ENCODE measurements at places on chromosomes 11 and 22.

GRCh38 chr11:60498853-60499252 lies 6.3 kb downstream of the MS4A12 start:
- DNase-seq = no peak

- no peak for DNase-seq
Measured at GRCh38 chr11:1854949-1855885, 2.3 kb downstream of the LSP1 start.

- DNase-seq = no peak
Measured at GRCh38 chr11:112537026-112537425, 276.4 kb upstream of the PLET1 start.

DNA sequence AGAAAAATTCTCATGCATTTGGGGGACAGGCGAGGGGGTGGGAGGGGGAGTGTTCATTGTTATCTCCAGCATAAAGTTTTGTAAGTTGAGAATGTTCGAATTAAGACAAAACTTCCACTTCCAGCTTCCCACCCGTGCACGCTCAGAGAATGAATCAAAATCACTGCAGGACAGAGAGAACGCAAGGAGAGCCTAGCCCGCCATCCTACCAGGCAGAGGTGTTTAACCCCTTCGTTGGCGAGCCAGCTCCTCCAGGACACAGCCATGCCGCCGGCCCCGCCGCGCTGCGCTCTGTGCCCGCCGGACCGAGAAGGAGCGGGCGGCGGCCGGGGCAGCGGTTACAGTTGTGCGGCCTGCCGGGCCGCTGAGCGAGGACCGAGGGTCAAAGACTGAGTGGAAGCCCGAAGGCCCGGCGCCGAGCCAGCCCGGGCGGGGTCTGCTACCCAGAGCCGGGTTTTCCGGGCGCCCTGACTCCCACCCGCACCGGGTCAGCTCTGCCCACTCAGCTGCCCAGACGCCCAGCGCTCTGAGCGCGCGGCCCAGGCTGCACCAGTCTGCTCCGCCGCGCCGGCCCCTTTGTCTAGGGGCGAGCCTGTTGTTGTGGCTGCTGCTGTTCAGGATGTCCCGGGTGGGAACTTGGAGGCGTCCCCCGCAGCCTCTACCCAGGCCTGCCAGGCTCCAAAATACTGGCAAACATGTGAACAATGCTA lies at the start of gene NOX4:
Gene NOX4 (minus strand): TSS at position 395 of the 710 bp plus-strand sequence. CDS start 129 bp downstream, at position 266.
- DNase-seq = no peak

DNA sequence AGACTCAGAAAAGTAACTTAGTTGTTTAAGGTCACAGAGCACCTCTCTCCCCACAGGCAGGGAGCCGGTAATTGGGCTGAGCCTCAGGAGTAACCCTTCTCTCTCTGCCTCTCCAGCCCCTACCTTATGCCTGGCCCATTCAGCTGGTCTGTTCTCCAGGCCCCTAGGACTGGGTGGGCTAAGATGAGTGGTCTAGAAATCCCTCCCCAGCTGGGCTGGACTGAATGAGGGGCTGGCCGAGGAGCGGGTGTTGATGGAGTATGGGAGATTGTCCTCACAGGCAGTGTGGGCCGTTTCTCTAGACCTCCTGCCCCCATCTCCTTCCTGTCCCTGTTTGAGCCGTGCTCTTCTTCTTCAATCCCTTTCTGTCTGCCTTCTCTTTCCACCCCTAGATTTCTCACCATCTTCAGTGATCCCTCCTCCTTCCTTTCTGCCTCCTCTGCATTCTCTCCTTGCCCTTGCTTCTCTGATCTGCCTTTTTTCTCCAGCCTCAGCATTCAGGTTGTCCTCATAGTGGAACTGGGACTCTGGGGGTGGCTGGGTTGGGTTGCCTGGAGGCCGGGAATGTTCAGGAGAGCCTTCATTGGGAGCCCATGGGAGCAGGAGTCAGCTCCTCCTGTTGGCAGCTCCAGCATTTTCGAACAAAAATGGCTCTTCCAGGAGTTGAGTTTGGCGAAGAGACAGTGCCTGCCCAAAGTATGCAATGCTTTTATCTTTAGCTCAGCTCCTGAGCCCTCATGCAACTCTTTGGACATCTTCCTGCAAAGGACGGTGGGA lies 7.6 kb downstream of the ST3GAL4 start:
- no peak for DNase-seq

DNA sequence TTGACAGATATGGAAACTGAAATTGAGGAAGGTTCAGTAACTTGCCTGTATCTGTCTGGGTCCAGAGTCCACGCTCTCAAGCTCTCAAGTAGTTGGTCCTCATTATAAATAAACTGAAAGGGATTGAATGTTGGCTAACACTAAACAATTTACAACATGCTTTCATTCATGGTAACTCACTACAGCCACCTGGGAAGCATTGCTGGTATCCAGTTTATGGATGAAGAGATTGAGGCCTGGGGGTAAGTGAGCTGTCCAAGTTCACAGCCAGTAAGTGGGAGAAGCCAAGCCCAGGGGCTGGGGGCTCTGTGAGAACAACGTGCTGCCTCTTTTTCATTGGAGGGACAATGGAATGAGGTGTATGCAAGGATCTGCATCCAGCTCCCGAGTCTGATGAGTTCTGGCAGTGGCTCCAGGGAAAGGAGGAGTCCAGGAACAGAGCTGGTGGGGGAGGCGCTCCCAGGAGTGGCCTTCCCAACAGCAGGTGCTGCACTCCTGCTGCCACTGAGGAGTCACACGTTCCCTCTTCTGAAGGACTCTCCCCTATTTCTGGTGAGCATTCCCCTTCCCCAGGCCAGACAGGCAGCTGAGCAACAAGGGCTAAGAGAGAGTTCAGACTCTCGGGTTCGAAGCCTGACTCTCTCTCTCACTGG lies 175.8 kb downstream of the CSNK2A3 start:
- no peak for DNase-seq

DNA sequence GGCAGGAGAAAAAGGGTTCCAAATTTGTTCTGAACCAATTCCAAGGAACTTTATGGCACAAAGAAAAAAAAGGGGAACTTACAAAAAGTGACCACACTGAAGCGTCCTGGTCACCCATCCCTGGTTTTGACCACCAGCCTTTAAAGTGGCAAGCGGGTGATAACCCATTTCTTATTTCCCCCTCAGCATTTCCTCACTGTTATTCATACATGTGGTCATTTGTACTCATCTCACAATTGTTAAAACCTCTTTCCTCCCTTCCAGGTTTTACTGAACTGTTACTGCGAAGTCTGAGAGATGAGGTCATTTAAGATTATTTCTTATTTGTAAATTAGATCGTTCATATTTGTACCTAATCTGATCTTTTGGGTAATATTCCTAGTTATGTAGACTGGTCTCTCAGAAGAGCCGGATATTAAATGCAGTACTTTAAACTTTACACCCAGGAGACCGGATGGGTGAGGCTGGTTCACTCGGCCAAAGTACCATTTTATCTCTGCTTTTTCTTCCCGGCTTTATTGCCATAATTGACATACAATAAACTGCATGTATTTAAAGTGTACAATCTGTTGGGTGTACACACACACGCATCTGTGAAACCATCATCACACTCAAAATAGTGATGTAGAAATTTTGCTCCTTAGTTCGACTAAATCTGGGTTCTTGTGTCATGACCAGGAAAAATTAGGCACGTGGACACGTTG lies 47.0 kb downstream of the CDPF1 start:
- no peak for DNase-seq

DNA sequence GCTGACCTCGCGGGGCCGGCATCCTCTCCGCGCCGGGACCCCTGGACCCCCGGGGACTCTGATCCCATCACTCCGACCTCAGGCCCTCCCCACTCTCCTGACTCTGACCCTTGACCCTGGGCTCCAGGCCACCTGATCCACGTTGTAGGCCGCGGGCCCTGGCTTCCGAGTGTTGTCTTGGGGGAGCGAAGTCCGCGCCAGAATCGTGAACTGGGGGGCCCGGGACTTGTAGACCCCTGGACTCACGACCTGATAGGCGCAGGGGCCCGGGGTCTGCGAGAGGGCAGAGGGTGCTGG lies 716 bp upstream of the TYMP start:
- no peak for DNase-seq

DNA sequence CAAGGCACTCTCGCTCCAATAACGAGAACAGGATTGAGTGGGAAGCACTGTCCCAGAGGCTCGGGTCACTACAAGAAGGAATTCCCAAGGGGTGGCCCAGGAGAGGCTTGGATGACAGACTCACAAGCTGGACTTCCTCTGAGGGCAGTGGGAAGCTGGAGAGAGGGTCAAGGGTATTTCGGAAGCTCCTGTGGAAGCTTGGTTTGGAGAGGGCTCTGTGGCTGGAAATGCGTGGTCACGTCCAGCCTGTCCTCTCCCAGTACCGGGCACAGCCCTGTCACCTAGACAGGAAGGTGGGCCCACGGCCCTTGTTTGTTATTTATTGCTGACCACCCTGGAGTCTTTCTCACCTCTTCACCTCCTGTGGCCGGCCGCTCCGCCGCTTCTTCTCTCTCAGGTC lies 5.3 kb downstream of the SYNGR1 start:
- DNase-seq = no peak

- DNase-seq = no peak
Measured at GRCh38 chr22:18048441-18048898, 24.1 kb upstream of the MICAL3 start.

GRCh38 chr22:48088251-48088650 lies 1325.8 kb downstream of the TBC1D22A start:
- DNase-seq = no peak

DNA sequence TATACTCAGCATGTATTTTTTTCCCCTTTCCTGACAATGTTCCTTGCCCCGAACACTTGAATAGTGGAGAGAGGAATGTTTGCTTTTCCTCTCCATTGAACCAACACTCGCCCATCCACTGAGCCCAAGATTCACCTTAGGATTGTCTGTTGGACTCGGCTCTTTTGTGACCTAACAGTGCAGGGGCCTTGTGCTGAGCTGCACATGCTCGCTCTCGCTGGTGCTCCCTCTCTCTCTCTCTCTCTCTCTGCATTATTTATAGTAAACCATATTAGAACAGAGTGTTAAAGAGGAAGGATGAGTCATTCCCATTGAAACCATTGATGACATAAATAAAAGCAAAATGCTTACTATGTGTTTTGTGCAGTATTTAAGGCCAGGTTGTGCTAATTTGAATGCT lies 20.7 kb downstream of the ZBTB16 start:
- DNase-seq = no peak

DNA sequence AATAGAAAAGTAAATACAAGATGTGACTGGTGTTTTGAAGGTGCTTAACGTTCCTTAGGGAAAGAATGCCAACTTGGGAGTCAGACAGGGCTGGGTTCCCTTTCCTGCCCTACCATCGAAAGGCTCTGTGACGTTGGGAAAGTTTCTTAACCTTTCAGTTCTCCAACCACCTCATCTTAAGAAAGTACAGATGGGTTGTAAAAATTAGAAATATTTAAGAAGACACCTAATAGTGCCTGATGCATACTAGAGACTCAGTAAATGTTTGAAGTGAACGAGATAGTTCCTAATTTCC lies 1.1 kb downstream of the GTPBP1 start:
- no peak for DNase-seq

- no peak for DNase-seq
Measured at GRCh38 chr11:115700496-115700895, 196.3 kb upstream of the CADM1 start.

DNA sequence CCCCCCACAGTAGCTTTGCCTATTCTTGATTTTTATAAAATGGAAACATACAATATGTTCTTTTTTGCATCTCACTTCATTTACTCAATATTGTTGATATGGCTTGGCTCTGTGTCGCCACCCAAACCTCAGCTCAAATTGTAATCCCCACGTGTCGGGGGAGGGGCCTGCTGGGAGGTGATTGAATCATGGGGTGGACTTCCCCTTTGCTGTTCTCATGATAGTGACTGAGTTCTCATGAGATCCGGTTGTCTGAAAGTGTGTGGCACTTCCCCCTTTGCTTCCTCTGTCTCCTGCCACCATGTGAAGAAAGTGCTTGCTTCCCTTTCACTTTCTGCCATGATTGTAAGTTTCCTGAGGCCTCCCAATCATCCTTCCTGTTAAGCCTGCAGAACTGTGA lies 431.3 kb downstream of the MN1 start:
- no peak for DNase-seq

- peak; percentile 52 for DNase-seq
Measured at GRCh38 chr22:17767233-17768065, 6.8 kb downstream of the BID start.
